ENCODE measurements at places on chromosomes 7 and 10. TPM values are rescaled to one million over a fixed set of nuclear protein-coding genes. Genes with fewer than 3 reads are reported as not detected.

DNA sequence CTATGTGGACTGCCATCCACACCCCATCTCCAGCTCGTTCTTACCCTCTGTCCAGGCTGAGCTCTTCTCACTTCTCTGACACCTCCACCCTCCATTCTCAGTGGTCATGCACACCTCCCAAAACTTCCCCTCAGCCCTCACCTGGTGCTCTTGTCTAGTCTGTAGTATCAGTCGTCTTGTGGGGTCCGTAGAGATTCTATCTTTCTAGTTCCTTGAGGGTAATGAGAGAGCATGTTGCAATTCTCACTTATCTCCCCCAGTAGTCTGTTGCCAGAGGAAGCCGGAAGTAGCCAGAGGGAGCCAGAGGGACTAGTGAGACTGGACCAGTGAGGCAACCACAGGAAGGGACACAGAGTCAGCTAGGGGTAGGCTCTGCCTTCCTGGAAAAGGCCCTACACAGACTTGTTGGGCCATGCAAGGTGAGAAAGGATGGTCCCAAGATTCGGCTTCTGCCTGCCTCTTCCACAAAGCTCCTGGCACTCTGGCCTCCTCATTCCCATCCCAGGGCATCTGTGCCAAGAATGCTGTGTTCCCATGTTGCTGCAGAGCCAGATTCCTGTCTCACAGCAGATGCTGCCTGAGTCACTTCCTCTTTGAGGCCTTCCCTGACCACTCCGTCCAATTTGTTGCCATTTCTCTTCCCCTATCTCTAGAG, 50.6 kb upstream of the DUSP5 start:
- peak; percentile 87 for DNase-seq

- DNase-seq: no peak
Measured at GRCh38 chr10:16586358-16587138, 64.9 kb upstream of the C1QL3 start.

GRCh38 chr10:78259391-78259790, 225.7 kb downstream of the RPS24 start:
- no peak for DNase-seq

GRCh38 chr7:73865738-73866445, 4.9 kb downstream of the TMEM270 start:
- DNase-seq: peak; percentile 75

- DNase-seq: no peak
Measured at GRCh38 chr7:49091519-49091918, 167.2 kb downstream of the CDC14C start.

GRCh38 chr7:16702441-16702840, 51.1 kb upstream of the TSPAN13 start:
- DNase-seq: no peak

- DNase-seq: no peak
Measured at GRCh38 chr7:131819891-131820290, 263.5 kb upstream of the PODXL start.

- peak; percentile 7 for DNase-seq
Measured at GRCh38 chr10:117000580-117000979, 4.4 kb downstream of the SHTN1 start.

DNA sequence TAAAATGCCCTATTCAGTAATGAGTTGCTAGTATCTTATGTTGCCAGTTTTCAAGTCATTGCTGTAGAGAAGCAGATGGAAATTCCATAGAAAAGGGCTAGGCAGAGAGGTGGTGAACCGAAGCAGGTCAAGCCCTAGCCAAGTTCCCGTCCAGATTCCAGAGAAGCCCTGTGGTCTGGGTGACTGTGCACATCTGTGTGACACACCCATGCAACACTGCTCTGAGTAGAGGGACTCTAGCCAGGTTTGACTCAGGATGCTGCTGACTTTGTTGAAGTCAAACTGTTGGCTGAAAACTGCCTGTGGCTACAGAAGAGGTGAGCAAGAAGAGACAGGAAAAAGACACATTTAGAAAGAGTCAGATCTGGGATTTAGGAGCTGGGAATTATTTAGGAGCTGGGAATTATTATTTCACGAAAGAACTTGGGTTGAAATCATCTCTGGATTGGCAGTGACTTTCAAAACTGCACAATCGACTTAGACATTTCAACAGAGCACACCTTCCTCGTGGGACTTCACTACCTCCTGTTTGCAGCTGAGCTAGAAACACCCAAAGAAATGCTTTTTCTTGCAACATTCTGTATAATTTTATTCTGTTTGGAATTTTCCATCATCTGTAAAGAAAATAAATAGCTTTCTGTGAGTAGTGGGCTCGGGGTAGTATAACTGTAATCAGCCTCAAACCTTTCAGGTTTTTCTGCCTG, 149.1 kb upstream of the PRKCQ start:
- DNase-seq: peak; percentile 28

DNA sequence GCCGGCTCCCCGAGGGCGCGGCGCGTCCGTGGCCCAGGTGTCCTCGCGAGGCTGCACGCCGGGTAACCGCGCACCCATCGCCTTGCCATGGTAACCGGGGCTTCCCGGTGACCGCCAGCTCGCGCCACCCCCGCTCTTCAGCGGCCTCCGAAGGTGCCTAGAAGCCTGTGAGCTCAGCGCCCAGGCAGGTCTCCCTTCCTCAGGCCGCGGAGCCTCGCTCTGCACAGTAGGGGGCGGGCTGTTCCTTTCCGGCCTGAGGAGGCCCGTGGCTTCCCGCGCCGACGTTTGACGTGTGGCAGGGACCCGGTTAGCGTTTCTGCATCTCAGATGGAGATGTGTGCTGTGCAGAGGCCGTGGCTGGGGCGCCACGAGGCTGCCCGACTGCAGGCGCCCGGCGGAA, 117.1 kb downstream of the DYNC2I1 start:
- peak; percentile 31 for DNase-seq

DNA sequence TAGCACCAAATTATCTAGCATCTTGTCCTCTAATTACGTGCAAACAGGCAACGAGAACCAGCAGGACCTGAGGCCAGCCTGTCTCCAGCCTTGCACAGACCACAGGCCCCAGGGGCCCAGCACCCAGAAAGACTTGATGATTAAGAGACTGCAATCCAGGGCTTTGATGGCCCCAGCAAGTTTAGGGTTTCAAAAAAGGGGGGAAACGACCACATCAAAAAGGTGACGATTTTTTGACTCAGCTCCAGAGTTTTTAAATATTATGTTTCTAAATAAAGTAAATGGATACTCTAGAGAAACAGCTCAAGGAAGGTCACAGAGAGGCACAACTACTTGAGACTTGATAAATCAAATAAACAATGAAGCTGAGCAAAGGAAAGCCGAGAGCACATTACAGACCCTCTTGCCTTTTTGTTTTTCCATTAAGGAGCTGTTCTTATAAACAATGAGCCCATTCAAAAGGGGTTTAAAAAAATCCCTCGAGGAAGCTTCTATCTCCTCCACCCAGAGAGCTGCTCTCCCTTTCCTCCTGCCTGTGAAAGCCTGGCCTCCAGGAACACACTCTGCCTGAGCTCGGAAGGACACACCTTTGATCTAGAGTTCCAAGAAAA, 44.1 kb downstream of the GLI3 start:
- no peak for DNase-seq

DNA sequence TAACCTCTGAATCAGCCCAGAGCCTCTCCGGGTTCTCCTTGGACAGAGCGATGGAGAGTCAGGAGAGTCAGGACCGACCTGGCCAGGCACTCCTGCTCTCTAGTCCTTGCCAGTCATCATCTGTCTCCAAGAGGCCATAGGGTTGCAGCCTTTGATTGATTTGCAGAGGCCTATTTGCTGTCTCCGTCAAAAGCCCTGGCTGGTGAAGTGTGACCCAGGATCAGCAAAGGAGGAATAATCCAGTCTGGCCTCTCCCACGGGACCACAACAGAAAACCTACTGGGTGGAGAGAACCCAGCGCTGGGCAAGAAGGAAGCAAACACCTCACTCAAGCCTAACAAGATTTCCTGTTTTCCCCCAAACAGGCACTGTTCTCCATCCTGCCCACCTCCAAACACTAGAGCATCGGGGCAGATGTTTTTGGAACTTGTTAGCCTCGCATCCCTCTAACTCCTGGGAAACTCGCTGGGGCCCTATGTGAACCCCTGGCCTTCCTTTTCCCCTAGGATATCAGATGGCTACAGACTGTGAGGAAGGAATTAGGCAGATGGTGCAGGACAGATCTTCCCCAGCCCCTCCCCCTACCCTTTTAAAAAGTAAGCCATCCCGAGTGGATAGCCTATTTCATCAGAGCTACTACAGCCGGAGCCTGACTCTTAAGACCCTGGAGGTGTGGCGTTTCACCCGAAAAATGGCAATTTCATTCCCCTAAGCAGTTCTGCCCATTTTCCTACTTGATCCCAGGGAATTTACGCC, 54.3 kb downstream of the PODXL start:
- no peak for DNase-seq

DNA sequence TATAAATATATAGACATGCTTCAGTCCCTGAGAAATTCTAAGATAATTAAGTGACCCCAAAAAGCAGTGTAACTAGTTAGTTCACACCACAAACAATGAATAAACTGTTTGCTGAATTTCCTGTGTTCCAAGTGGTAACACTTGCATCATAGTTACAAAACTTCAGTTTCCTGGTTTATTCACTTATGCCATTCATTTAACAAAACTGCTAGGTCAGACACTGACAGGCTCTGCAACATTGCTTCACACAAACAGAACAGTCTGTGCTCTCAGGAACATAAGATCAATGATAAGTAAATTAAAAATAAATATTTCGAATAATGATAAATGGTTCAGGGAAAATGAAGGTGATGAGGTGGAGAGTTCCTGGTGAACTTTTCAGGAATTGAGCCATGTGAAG, 133.3 kb upstream of the NAMPT start:
- DNase-seq: peak; percentile 46

GRCh38 chr7:84328571-84328970, 134.0 kb upstream of the SEMA3A start:
- DNase-seq: peak; percentile 44

GRCh38 chr7:120567204-120567603, 290.7 kb downstream of the TSPAN12 start:
- no peak for DNase-seq

DNA sequence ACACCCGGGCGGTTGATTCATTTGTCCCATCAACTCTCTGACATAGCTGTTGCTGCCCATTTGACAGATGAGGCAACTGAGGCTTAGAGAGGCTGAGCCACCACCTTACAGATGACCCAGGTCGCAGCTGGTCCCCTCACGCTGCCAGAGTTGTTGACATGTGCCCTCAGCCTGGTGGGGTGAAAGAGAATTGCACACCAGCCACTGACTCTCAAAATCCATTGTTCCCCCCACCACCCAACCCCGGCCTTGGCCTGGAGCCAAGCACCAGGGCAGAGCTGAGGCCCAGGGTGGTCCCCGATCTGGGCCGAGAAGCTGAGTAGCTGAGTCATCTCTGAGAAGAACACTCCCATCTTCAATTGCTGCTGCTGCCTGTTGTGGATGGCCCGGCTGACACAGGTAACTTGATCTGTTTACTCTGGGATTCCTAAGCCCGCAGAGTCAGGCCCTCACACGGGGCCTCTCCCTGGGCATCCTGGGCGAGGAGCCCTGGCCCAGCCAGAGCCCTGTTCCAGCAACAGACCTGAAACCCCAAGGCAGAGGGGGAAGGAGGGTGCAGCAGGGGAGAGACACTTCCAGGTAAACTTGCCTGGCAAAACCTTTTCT, 27.5 kb downstream of the PVRIG start:
- DNase-seq: peak; percentile 25

DNA sequence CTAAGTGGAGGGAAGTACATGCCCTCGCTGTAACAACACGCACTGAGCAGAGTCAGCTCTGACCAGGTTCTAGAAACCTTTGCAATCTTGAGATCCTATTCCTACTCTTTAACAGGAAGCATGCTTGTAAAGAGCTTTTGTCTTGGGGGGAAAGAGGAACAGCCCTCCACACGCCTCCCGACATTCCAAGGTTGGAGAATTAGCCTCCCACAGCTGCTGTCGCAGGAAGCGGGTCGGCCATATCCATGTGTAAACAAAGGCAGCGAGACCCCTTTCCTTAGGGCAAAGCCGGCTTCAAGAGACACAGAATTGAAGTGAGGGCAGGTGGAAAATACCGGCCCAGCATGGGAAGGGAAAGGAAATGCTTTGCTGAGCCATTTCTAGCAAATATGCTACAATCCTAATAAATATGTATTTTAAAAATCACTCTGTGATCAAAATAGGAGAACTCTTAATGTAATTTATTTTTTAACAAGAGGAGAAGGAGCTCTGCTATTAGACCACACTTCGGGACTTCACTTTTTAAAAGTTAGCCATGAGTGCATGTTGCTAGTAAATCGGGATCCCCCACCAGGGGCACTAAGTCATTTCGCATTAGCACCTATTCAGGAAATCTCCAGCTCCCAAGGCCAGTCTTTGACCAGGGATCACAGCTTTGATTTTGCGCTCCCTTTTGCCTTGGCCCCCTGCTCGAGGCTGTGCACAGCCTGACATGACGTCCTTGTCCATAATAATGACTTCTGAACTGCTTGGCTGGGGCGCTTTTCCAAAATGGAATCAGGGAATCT, 55.9 kb downstream of the FAM204A start:
- no peak for DNase-seq

GRCh38 chr7:12423355-12423996, 19.8 kb upstream of the VWDE start:
- peak; percentile 5 for DNase-seq

GRCh38 chr7:40192036-40192435, 57.2 kb downstream of the SUGCT start:
- DNase-seq: no peak

- DNase-seq: no peak
Measured at GRCh38 chr7:131031099-131031868, 296.4 kb upstream of the MKLN1 start.

GRCh38 chr10:88104223-88104622, 240.8 kb downstream of the PTEN start:
- DNase-seq: no peak

DNA sequence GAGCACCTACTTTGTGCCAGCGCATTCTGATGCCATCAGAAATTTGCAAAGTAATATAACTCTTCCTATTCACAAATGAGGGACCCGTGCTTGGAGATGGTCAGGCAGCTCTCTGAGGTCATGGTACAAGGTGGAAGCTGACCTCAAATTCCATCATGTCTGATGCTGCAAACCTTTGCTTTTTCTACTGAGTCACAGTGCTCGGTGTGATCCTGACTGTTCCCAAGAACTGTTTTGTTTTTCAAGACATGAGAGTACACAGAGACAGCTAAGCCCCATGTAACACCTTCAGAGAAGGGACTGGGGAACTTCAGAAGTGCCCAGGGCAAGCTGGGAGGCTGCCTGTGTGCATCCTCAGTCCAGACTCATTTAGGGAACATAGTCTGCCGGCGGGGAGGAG, 111.3 kb downstream of the FRMD4A start:
- DNase-seq: no peak

DNA sequence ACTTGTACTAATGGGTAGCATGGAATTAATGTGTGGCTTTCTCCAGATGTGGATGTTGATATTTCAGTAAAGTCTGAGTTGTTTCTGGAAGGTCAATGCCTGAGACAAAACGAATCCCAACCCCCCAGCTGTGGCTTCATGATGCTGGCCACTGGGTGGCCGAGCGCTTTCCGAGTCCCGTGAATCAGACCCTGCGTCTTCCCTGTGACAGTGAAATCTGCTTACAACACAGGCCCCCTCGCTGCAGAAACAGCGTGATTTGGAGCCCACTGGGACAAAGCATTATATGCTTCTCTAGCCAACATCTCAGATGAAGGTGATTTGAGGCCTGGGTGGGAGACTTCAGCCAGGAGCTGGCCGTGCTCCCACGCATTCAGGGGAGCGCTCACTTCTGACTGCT, 124.7 kb downstream of the WDR37 start:
- no peak for DNase-seq

ABCF2 gene
- 74.6 TPM for total RNA-seq

STK17A gene
- total RNA-seq: 88.7 TPM

CXCL12 gene
- 2.9 TPM for total RNA-seq

GATA3 gene
- 0.05 TPM for total RNA-seq

PRLHR gene
- total RNA-seq: not detected

ARL5B gene
- 23.0 TPM for total RNA-seq

TRUB1 gene
- total RNA-seq: 28.0 TPM

ZNF804B gene
- total RNA-seq: not detected

ZNF33B gene
- 15.7 TPM for total RNA-seq

VSTM4 gene
- total RNA-seq: 1.0 TPM
